ENCODE measurements at places on chromosomes 4 and X. TPM values are rescaled to one million over a fixed set of nuclear protein-coding genes. Genes with fewer than 3 reads are reported as not detected.
A peak's percentile ranks its signal among the peaks of the same experiment; 100 is the strongest.

RNF150 gene
- not detected for total RNA-seq

GRCh38 chr4:174928575-174929253 is 10.6 kb downstream of the ADAM29 start:
- no peaks in the 10 kb centered on the region for H3K27me3 ChIP-seq
- no peak overlapping the region for H3K4me3 ChIP-seq
- no peaks in the 10 kb centered on the region for H3K4me1 ChIP-seq
- DNase-seq: no peak
- no peak overlapping the region for H3K27ac ChIP-seq

- no peaks in the 10 kb centered on the region for H3K36me3 ChIP-seq
- DNase-seq: no peak
- H3K4me3 ChIP-seq: no peak overlapping the region
- H3K27ac ChIP-seq: no peak overlapping the region
Observed at GRCh38 chrX:109822861-109823260, 89.8 kb upstream of the ACSL4 start.

GRCh38 chrX:122703762-122704161 is 480.3 kb upstream of the GRIA3 start:
- H3K4me1 ChIP-seq: no peaks in the 10 kb centered on the region
- DNase-seq: no peak
- no peaks in the 10 kb centered on the region for H3K36me3 ChIP-seq
- no peak overlapping the region for H3K27ac ChIP-seq

DNA sequence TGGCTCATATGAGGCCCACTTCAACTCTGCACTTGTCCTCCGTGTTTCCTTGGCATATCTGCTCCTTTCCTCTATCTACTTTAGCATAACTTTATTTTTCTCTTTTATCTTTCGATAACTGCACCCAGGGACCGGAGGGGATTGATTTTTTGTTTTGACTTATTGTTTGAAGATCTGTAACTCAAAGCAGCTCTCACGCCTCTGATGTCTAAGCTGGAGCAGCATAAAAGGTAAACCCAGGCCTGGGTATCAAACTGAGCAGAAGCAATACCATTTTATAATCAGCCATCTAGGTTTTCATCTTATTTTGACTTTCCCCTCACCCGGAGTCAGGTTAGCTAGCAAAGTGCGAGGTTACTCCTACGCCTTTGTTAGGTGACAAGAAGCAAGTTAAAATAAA is 28.4 kb downstream of the LEF1 start:
- H3K27ac ChIP-seq: peak overlapping the region; percentile 82
- peaks cover 90% of the 10 kb centered on the region for H3K4me1 ChIP-seq
- no peak for DNase-seq

DNA sequence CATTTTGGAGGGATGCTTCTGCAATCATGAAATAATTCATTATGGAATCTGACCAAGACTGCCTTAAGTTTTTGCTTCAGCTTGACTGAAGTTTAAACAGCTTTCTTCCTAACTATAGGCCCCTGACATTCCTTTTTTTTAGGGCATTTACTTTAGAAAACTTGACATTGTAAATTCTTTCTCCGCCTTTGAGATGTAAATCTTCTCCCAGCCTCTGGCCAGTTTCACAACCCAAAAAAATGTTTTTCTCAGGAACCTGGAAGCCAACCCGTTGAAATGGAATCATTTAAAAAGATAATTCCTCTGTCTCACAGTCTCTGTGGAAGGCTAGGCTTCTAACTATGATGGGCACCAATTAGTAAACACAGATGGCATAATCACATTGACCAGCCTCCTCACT is 710.4 kb upstream of the PABPC4L start:
- DNase-seq: no peak
- H3K27me3 ChIP-seq: no peaks in the 10 kb centered on the region
- no peak overlapping the region for H3K27ac ChIP-seq
- no peaks in the 10 kb centered on the region for H3K36me3 ChIP-seq
- no peak overlapping the region for H3K4me3 ChIP-seq
- no peaks in the 10 kb centered on the region for H3K4me1 ChIP-seq

KIT gene
- 4.2 TPM for total RNA-seq

- DNase-seq: peak; percentile 39
- H3K36me3 ChIP-seq: no peaks in the 10 kb centered on the region
- no peak overlapping the region for H3K4me3 ChIP-seq
- peaks cover 4% of the 10 kb centered on the region for H3K4me1 ChIP-seq
Observed at GRCh38 chrX:18377796-18378195, 23.3 kb upstream of the SCML2 start.

DNA sequence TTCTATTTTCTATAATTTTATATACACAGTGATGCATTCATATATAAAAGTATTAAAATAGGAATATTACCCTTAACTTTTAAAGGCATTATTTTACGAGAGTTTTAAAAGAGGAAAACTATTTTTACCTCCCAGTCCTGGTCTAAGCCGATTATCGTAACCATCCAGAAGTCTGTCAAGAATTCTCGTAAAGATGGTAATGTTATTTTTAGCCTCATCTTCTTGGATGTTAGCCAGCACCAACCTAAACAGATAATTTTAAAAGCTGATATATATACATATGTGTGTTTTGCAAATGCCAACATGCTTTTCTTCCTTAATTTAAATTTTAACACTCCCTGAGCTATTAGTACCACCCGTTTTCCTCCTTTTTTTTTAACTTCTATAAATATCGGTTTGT is 4.0 kb downstream of the GABRA2 start:
- peaks cover 23% of the 10 kb centered on the region for H3K27me3 ChIP-seq
- H3K36me3 ChIP-seq: no peaks in the 10 kb centered on the region
- no peak for DNase-seq
- H3K4me1 ChIP-seq: no peaks in the 10 kb centered on the region

- H3K27ac ChIP-seq: no peak overlapping the region
- no peak for DNase-seq
- H3K4me1 ChIP-seq: no peaks in the 10 kb centered on the region
- H3K27me3 ChIP-seq: no peaks in the 10 kb centered on the region
Observed at GRCh38 chr4:86306816-86307215, 53.0 kb downstream of the MAPK10 start.

DNA sequence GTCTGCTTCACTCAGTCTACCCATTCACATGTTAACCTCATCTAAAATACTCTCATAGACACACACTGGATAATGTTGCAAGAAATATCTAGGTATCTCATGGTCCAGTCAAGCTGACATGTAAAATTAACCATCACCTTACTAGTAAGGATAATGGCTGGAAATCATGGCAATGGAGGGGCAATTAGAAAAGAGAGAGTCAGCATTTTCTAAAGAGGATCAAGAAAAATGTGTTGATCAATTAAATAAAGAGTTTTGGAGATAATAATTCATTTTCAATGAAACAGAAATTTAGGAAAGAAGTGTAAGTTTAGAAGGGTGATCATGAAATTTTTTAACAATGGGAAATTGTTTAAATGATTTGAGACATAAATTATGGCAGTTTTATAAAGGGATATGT is 1914.1 kb upstream of the IGFBP7 start:
- no peak overlapping the region for H3K27ac ChIP-seq
- no peaks in the 10 kb centered on the region for H3K4me1 ChIP-seq
- H3K27me3 ChIP-seq: no peaks in the 10 kb centered on the region
- no peak for DNase-seq
- H3K4me3 ChIP-seq: no peak overlapping the region

PAGE5 gene
- total RNA-seq: not detected

- peaks cover 13% of the 10 kb centered on the region for H3K4me1 ChIP-seq
- DNase-seq: peak; percentile 59
- H3K4me3 ChIP-seq: no peak overlapping the region
- peaks cover 2% of the 10 kb centered on the region for H3K27me3 ChIP-seq
- H3K27ac ChIP-seq: peak overlapping the region; percentile 73
Observed at GRCh38 chr4:89438102-89438831, 130.7 kb upstream of the GPRIN3 start.

SLC10A4 gene
- total RNA-seq: not detected

ENPEP gene
- 0.53 TPM for total RNA-seq

SERTM2 gene
- not detected for total RNA-seq

NPFFR2 gene
- total RNA-seq: not detected

DNA sequence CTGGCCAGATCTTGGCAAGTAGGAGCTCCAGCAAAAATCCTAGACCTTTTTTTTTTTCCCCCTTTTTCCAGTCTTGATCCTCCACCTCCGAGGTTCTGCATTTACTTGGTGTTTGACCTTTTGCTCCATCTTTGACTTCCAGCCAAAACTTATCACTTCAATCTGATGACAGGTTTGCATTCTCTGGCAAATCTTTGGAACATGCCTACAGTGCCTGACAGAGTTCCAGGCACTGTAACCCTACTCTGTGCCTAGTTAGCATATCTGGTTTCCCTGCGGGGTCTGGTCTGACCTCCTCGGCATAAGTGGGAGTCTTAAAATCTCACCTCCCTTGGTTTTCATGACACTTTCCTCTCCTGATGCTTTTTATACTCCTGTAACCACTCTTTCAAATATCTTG is 39.4 kb upstream of the NR3C2 start:
- DNase-seq: no peak
- H3K4me1 ChIP-seq: no peaks in the 10 kb centered on the region
- no peak overlapping the region for H3K4me3 ChIP-seq
- H3K27ac ChIP-seq: no peak overlapping the region
- H3K27me3 ChIP-seq: no peaks in the 10 kb centered on the region
- H3K36me3 ChIP-seq: no peaks in the 10 kb centered on the region

GRCh38 chr4:932713-933070 is 432 bp downstream of the TMEM175 start:
- peaks cover 9% of the 10 kb centered on the region for H3K36me3 ChIP-seq
- no peak for DNase-seq
- peaks cover 49% of the 10 kb centered on the region for H3K4me1 ChIP-seq
- peak overlapping the region; percentile 92 for H3K27ac ChIP-seq

DNA sequence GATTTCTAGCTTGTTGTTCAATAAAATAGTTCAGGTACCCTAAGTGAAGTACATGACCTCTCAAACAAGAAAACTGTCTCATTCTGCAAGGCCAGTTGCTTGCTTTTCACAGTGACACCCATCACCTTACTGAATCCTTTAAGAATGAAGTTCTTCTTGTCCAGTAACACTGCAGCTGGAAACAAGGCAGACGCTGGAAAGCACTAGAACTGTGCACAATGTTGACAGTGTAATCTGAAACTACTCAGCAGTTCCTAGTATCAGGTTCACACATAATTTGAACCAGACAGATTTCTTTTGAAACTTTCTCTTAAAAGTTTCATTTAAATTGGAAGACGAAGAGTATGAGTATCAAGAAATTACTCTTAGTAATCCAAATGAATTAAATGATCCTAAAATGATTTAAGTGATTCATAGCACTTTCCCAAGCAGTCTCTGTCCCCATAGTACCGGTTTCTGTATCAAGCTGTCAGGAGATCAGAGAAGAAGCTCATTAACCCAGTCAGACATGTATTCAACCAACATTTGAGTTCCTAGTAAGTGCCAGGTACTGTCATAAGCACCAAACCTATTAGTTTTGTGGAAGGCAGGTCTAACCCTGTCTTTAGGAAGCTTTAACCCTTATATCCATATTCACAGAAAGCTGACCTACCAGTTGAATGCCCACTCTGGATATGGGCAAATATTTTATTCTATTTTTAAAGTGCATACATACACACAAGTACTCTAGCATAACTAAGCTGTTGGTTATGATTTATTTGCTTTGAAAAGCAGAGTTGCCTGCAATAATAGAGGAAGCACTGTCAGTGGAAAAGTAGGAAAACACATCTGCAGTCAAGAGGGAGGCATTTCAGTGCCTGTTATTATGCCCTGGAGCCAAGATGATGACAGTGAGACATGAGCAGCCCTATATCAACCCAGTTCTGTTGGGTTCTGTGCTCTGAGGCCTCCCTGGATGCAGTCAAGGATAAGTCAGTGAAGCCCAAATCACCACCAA is 63.6 kb downstream of the PALLD start:
- no peak for DNase-seq
- peaks cover 12% of the 10 kb centered on the region for H3K27me3 ChIP-seq
- no peaks in the 10 kb centered on the region for H3K4me1 ChIP-seq
- H3K27ac ChIP-seq: no peak overlapping the region
- no peaks in the 10 kb centered on the region for H3K36me3 ChIP-seq

DNA sequence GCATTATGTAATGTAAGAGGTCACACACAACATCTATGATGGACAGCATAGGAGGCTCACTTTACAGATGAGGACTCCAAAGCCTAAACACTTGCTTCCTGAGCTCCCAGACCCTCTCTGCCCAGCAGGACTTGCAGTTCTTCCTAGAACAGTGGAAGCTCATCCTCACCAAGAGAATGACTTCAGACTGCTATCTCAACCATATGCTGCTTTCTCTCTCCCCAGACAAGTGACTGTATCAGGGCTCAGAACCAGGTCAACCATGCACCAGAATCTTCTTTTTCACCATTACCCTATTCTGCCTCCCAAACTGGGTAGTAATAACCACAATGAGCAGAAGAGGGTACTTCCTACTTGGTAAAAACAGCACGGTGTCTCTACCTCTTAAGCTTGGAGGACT is 12.2 kb downstream of the RNF150 start:
- DNase-seq: no peak
- H3K36me3 ChIP-seq: no peaks in the 10 kb centered on the region
- no peaks in the 10 kb centered on the region for H3K27me3 ChIP-seq
- H3K4me1 ChIP-seq: no peaks in the 10 kb centered on the region

- no peak for DNase-seq
- H3K27ac ChIP-seq: no peak overlapping the region
- no peaks in the 10 kb centered on the region for H3K36me3 ChIP-seq
- peaks cover 9% of the 10 kb centered on the region for H3K4me1 ChIP-seq
Observed at GRCh38 chrX:53077207-53078197, 4.7 kb upstream of the TSPYL2 start.

DNA sequence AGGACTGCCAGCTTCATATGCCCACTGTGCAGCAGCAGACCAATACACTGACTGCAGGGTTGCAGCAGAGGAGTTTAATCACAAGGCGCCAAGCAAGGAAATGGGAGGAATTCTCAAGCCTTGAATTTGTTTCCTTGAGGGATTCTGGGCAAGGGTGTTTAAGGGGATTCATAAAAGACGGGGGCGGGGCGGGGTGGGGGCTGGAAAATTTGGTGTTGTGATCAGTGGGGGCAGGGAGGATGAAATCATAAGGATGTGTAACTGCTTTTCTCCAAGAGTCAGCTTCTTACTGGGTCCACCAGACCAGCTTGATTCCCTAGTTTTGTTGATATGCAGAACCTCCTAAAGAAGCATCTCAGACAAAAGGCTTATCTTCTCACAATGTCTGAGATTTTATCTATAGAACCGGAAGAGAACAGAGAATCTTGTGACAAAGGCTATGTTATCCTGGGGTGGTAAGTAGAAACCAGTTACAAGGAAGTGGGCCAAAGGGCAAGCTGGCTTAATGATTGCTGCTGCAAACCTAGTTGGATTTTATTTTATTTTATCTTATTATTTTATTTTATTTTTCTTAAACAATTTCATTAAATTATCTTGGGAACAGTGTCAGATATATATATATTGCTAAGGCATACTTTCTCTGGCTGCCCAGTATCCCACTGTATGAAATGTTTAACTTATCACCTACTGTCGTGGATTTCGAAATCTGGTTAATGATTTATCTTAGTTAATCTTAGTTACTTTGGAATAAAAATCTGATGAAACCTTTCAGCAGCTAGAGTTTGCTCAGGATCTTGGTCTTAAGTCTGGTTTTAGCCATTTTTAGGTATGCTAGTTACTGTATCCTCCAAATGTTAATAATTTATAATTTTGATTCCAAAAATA is 276.4 kb downstream of the RPA4 start:
- no peak for DNase-seq
- H3K27ac ChIP-seq: no peak overlapping the region
- H3K4me1 ChIP-seq: peaks cover 9% of the 10 kb centered on the region
- no peak overlapping the region for H3K4me3 ChIP-seq

All from activated CD8-positive, alpha-beta T cell treated with anti-CD3 and anti-CD28 coated beads, Interleukin-2, amount 10 ng/mL, durations not matched to agents 7 days and 5 days (primary cell).